Stimulated activated CD8-positive, alpha-beta memory T cell treated with anti-CD3 and anti-CD28 coated beads, Interleukin-4, amount 100 ng/mL, for 1 hour (primary cell): ENCODE measurements at places on chromosomes 2 and 18.

GRCh38 chr2:107461301-107461700, 365.4 kb upstream of the RGPD4 start:
- DNase-seq, result no peak

- no peak for DNase-seq
Measured at GRCh38 chr18:35510076-35510651, 12.4 kb upstream of the INO80C start.

GRCh38 chr2:190090148-190090547, 27.6 kb upstream of the MSTN start:
- DNase-seq, result no peak

DNA sequence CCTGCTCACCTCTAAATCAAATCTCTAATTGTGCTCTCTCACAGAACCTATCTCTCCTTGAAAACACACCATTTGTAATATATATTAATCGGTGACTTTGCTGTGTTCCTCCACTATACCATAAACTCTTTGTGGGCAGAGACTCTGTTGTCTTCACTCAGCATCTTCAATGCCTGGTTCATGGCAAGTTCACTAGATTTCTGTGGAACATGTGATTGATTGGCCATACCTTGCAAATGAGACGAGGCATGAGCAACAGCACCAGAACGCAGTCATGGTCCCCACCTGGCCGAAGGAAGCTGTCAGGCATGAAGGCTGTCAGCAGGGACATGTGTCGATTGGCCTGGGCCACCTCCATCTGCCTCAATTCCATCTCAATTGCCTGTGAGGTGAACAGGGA, 11.6 kb downstream of the DCTN1 start:
- no peak for DNase-seq

GRCh38 chr2:190553254-190553653, 18.7 kb upstream of the NEMP2 start:
- DNase-seq, result no peak

GRCh38 chr2:144426355-144426754, 93.6 kb downstream of the ZEB2 start:
- DNase-seq, result no peak

DNA sequence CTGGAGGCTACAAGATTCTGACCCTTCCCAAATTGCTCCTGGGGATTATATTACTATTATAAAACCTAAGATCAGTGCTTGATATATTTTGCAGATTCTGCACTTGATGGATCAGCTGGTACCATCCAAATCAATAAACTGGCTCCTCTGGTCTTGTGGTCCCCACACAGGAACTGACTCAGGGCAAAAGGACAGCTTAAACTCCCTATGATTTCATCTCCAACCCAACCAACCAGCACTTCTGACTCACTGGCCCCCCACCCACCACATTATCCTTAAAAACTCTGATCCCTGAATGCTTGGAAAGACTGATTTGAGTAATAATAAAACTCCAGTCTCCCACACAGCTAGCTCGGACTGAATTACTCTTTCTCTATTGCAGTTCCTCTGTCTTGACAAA, 82.1 kb downstream of the TMEM163 start:
- no peak for DNase-seq

DNA sequence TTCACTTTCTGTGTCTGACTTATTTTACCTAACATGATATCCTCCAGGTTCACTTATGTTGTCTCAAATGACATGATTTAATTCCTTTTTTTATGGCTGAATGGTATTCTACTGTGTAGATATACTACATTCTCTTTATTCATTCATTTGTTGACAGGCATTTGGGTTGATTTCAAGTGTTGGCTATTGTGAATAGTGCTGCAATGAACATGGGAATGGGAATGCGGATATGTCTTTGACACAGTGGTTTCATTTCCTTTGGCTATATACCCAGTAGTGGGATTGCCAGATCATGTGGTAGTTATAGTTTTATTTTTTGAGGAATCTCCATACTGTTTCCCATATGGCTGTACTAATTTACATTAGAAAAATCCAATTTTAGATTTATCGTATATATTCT, 195.4 kb upstream of the KLHL14 start:
- no peak for DNase-seq

- DNase-seq, result no peak
Measured at GRCh38 chr2:29273685-29274611, 158.7 kb downstream of the CLIP4 start.
